ENCODE measurements at places on chromosomes 2 and 18. TPM values are rescaled to one million over a fixed set of nuclear protein-coding genes. Genes with fewer than 3 reads are reported as not detected.

Gene NAT8
- total RNA-seq, result not detected

Gene ITGB6
- total RNA-seq, result 152 TPM

Gene NYAP2
- not detected for total RNA-seq

Gene ZSWIM2
- total RNA-seq, result 0.16 TPM

Gene TDRD15
- not detected for total RNA-seq

Gene NEB
- total RNA-seq, result 1,145 TPM

Gene GPR39
- 0.59 TPM for total RNA-seq

GRCh38 chr2:40240070-40240469 is 211.8 kb downstream of the SLC8A1 start:
- DNase-seq, result peak; percentile 89

- peak; percentile 27 for DNase-seq
Measured at GRCh38 chr18:45321520-45321919, 293.8 kb upstream of the SLC14A2 start.

DNA sequence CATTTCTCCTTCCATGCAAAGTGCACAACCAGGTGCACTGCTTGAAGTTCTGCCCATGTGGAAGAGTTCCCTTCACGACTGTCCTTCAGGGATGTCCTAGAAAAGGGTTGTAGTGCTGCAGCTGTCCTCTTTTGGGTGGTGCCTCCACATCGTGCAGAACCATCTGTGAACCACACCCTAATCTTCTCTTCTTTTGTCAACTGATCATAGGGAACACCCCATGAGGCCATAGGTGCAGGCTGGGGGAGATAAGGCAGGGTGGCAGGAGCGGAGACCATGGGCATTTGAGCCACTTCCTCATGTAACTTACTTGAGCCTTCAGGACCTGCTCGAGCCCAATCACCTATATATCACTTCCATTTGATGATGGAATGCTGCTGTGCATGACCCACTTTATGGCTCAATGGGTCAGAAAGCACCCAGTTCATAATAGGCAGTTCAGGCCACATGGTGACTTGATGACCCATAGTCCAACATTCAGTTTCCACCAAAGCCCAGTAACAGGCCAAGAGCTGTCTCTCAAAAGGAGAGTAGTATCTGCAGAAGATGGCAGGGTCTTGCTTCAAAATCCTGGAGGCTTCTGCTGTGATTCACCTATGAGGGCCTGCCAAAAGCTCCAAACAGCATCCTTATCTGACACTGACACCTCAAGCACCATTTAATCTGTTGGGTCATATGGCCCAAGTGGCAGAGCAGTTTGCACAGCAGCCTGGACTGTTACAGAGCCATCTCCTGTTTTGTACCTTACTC is 84.7 kb upstream of the CYRIA start:
- DNase-seq, result no peak

DNA sequence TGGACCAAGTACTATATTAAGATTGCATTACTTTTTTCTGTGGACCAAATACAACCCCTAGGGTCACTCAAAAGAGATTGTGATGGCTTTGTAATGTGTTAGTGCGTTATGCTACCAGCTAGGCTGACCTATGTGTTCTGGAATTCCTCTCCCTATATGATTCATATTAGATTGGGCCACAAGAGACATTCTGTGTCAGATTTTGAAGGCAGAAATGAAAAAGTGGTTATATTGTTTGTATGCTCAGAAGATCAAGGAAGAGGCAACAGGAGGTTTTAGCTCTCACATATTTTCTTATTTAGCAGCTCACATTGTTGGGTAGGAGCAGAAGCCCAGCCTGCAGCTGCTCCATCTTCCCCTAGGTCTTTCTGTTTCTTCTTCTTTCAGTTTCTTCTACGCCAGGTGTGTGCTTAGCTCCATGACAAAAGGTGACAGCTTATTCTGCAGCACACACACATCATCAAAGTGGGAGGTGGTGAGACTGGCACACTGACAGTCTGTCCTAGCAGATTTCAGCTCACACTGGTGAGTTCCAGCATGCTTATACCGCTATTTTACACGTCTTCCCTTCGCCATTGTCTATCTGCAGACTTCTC is 156.8 kb upstream of the UBE2E3 start:
- peak; percentile 7 for DNase-seq

DNA sequence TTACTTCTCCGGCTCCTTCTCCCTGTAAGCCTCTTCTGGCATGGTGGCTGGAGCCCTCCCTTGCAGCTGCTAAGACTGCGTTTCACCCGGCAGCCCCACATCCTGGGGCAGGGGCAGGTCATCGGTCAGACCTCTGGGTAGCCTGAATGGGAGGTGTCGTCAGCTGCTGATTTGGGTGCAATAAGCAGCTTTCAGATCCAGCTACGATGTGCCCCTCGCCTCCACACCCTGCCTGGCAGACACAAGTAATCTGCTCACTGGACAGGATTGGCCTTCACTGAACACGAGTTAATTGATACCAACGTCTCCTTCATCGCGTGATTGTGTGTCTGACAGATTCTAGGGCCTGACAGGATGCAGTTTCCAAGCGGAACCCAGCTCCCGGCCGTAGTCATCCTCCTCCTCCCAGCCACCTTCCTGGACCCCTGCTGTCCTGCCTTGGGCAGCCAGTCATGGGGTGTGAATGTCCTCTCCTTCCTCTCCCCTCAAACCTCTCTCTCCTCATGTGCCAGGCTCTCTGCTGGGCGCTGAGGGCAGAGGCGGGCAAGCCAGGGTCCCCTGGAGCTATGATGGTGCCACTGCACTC is 18.9 kb upstream of the PDIA6 start:
- peak; percentile 12 for DNase-seq

DNA sequence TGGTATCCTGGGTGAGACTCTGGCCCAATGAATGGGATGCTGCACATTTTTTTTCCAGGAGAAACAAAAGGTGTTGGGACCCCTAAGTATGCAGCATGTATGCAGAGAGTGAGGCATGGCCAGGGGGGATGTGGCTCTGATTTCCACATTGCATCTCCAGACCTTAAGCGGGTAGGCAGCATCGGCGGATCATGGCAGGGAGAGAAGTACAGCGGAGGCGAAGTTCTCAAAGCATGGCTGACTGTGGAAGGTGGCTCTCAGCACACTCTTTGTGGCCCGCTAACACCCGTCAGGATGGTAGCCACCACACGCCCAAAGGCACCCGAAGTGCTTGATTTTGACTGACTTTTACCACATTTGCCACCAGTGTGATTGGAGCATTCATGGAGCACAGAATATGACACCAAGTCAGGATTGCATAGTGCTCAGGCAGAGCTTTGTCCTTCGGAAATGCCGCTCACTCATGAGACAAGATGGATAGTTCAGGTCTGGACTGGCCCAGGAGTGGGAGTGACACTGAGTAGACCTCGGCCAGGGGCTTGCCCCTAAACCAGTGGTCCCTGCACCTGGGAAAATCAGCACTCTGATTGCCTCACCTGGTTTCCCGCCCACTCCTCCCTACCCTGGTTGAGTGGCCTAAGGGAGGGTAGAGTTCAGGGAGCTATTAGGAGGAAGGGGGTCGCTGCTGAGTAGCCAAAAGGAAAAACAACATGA is 14.2 kb downstream of the INPP4A start:
- no peak for DNase-seq

GRCh38 chr18:22332590-22332989 is 85.1 kb downstream of the CTAGE1 start:
- DNase-seq, result no peak

DNA sequence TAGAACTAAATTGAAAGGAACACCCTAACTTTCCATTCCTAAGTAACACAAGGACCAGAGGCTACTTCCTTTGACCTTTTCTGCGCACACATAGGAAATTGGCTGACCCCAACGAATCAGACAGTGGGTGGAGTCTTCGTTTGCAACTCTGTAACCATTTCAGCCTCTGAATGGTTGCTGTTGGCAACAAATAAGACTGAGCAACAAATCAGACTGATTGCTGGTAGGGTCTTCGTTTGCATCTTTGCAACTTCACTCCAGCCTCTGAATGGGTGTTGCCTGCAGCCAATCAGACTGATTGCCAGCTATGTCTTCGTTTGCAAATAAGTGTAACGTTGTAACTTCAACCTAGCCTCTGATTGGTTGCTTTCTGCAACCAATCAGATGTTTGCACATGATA is 34.6 kb downstream of the USP40 start:
- no peak for DNase-seq

DNA sequence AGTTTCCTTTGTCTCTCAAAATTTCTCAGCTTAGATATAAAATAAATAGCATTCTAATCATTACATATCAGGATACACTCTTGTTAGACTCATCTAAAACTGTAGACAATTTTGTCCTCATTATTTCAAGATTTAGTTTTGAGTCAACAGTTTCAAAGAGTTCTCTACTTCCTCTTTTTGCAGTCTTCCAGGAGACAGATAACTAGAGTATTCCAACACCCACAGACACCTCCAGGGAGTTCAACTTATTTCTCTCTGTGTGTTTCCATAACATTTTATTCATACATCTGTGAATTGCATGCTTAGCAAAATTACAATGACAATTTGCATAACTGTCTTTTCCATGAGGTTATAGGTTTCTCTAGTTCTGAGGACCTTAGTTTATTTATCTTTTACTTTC is 166.6 kb upstream of the HNMT start:
- DNase-seq, result no peak

DNA sequence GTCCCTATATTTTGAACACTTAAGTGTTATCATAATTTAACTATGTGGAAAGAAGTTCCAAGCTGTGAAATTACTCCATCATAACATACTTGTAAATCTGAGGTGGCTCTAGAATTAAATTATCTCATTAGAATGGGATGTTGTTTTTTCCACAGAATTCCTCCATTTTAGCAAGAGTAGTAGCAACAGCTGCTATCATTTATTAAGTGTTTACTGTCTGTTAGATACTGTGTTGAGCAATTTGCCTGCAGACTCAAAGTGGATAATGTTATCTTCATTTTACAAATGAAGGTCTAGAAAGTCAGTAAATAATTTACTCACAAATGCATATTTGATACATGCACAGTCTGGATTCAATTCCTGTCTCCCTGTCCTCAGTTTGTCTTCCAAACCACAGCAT is 504.8 kb upstream of the NRP2 start:
- peak; percentile 38 for DNase-seq

- no peak for DNase-seq
Measured at GRCh38 chr2:147181351-147182029, 663.3 kb upstream of the ACVR2A start.

- DNase-seq, result no peak
Measured at GRCh38 chr2:6866275-6866671, 566 bp upstream of the CMPK2 start.

- DNase-seq, result peak; percentile 1
Measured at GRCh38 chr2:76599732-76600368, 889.1 kb upstream of the GCFC2 start.

GRCh38 chr2:241908686-241909420 is 39.3 kb downstream of the RTP5 start:
- no peak for DNase-seq

DNA sequence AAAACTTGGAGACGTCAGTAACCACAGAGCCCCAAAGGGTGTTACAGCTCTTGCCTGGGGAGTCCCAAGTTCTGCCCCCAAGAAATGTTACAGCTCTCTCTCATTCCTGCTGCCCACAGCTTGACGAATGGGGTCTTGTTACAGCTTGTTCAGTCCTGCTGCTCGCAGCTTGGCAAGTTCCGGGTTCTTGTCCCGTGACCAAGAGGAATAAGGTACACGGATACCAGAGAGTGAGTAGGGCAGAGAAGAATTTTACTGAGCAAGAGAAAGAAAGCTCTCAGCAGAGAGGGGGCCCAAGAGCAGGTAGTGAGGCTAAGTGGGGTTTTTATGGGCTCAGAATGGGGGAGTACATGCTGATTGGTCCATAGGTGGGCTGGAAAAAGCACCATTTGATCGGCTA is 27.2 kb downstream of the SLC39A6 start:
- no peak for DNase-seq
